ENCODE measurements at places on chromosomes 7 and 10.

- DNase-seq: no peak
Measured at GRCh38 chr10:107481881-107482280, 317.4 kb upstream of the SORCS1 start.

DNA sequence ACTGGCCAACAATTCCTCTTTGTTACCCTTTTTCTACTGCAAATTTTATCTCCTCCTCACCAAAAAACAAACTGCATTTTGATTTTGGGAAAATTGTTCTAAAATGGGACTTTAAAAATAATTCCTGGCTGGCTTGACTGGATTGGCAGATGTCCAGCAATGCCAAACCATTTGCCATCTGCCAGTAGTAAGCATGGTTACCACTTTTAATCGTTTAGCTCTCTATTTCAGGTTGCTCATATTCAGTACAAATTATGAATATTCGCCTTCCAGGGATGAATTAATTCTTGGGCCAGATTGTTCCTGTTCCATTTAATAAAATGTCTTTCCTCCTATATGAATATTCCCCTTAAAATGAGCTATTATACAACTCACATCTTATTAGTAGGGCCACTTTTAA is 35.7 kb downstream of the SMNDC1 start:
- DNase-seq: no peak

DNA sequence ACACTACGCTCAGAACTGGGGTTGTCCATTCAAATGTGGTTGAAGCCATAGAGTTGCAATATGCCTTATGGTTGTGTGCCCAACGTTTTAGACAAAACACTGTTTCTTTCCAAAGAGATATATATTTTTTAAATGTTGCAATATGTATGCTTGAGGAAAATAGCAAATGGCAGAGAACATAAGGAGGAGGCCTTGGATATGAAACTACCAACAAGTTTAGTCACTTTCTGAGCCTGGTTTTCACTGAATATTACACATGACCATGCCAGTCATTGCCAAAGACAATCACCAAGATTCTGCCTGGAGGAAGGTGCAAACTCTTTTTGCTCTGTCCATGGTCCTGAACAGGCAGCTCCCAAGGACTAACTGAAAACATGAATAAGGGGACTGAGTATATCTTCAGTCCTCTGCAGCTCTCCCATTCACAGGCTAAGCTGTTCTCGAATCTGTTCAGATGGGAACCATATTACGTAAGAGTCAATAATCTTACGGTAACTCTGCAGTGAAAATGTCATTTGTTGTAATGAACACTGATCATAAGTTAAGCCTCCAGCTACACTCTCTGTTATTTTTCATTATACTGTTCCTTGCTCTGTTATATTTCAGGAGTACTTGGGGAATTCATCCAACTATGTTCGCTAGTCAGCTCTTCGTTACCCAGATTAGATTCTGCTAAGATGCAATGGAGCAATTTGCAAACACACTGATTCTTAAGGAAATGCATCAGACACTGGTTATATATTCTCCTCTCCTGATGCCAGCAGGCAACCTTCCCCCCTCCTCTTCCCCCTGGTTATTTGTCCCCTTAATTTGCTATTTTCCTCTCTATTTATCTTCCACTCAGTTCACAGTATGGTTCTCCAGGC is 90.7 kb upstream of the C1QL3 start:
- DNase-seq: no peak

GRCh38 chr10:53064614-53065013 is 292.0 kb upstream of the MBL2 start:
- DNase-seq: no peak

- DNase-seq: no peak
Measured at GRCh38 chr10:86670290-86670811, 2.0 kb downstream of the LDB3 start.

DNA sequence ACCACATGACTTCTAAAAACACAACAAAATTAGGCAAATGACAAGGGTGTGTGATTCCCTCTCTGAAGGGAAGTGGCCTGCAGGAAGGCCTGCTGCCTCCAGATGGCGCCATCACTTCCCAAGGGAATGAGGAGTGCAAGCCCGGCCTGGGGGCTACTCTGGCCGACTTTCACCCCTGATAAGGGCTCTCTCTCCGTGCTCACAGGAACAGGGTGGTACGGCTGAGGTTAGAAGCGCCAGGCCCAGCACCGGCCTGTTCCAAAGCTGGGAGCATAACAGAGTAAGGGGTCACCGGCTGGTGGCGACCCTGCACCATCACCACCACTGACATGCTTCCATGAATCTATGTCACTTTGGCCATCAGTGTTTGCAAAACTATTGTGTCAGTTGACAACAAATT is 13.1 kb downstream of the RBP3 start:
- DNase-seq: no peak

GRCh38 chr10:62266611-62267010 is 2.0 kb downstream of the RTKN2 start:
- no peak for DNase-seq

DNA sequence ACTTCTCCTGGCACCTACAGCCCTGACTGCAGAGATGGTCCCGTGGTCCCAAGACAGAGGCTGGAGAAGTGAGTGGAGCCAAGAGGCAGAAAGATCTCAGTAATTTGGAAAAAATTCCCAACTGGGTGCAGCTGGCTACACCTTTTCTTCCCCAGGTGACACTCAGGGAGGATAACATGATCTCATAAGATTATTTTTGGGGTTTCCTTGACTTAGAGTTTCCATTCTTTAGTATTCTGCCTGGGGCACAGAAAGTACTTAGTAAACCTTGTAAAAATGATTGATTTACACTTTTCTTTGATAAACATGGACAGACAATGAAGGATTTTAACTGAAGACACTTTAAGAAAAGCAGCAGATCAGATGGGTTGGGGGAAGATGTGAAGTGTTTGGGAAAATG is 38.6 kb downstream of the HECW1 start:
- DNase-seq: no peak

- DNase-seq: no peak
Measured at GRCh38 chr7:119555788-119556187, 717.2 kb upstream of the KCND2 start.

DNA sequence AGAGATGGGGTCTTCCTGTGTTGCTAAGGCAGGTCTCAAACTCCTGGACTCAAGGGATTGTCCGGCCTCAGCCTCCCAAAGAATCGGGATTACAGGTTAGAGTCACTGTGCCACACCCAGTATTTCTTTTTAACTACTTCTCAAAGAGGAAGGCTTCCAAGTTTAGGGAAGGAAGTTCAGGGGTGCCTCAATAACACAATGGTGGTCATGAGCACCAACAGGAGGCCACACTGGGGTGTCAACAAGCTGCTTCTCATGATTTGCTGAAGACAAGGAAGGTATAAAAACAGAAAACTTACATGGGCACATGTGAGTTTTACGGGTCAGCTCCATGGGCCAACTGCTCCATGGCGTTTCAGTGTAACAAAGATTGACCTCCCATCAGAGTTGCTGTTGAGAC is 160.5 kb downstream of the TNS3 start:
- DNase-seq: no peak

DNA sequence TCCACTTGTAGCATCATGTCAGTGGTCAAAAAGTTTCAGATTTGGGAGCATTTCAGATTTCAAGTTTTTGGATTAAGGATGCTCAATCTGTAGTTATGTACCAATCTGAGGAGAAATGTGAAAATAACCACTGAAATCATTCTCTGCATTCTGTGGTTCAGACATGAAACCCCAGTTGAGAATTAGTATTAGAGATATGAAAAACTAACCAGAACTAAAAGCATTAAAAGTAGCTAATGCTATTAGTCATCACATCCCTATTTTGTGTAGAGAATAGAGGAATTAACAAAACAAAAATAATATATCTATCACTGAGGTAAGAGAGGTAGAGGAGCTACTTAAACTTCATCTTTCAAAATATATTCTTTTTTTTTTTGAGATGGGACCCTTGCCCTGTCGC is 28.0 kb downstream of the MICU1 start:
- DNase-seq: no peak

DNA sequence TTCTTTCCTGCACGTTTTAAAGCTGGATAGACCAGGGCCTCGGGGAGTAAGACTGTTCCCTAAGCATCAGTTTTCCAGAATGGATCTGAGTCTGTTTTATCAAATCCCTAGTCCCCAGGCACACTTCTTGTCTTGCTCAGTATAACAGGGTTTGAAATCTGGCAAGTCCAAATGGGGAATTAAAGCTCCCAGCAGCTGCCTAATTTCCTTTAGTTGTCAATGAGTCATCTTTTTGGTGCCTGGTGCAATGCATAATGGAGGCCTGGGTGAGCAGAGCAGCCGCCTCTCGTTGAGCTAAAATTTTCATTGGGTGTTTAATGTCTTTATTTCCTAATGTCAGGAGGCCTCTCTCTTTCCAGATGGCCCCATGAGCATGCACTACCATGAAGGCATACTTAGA is 87.9 kb downstream of the STRA8 start:
- no peak for DNase-seq

DNA sequence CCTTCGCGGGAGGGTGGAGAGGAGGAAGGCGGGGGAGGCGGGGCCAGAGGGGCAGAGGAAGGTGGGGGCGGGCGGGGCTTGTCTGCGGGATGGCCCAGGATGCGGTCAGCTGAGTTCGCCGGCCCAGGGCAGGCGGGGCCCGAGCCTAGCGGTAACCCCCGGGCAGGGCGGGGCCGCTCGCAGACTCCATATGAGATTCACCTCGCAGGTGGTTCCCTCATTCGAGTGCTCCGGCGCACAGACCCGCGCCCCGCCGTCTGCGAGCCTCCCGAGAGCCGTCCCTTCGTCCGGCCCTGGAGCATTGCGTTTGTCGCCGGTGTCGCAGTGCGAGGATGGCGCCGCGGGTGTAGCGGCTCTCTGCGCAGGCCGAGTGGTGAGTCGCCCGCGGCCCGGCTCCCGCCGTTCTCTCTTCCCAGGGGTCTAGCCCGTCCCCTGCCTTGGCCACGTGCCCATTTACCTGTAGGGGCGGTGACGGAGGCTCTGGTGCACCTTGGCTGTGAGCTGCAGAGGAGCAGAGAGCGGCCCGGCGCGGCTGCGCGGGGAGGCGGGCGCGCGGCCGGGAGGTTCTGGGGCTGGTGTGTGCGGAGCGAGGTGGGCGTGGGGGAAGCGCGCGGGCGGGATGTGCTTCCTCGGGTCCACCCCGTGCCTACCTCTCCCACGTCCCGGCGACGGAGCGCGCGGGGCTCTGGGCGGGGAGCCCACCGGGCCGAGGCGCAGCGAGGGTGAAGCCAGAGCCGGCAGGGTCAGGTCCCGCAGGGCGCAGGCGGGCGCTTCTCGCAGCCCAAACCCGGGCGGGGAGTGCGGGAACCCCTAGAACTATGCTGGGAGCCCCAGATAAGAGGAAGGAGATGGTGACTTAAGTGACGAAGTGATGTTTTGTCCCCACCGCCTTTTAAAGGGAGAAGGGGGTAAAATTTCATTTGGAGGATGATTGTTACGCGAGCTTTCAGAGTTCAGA is at the start of gene UPP1:
TSS of gene UPP1 (plus strand) at position 220 of the 958 bp plus-strand sequence. CDS start 5,519 bp downstream, outside the sequence.
- no peak for DNase-seq

GRCh38 chr10:519716-520401 is 169.6 kb downstream of the DIP2C start:
- DNase-seq: no peak

- DNase-seq: no peak
Measured at GRCh38 chr7:30505174-30505697, 607 bp upstream of the GGCT start.

DNA sequence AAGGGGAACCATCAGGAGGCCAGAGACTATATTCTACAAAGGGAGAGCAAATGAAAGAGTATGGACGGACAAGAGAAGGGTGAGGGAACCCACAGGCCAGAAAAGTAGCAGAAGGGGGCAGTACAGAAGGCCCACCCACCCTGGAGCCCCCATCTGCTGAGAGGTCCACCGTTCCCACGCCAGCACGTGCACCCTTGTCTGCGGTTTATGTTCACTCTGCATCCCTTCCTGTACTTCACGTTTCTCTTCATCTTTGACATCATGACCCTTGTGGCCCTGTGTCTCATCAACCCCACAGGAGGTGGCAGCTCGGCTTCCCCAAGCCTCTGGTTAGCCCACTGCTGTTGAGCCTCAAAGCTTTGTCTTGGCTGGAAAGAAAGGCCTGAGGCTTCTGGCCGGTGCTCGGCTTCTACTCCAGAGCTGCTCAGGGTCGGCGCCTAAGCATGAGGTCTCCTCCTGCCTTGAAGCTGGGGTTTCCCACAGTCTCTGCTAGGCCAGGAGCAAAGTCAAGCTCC is 138.0 kb downstream of the DLG5 start:
- no peak for DNase-seq

DNA sequence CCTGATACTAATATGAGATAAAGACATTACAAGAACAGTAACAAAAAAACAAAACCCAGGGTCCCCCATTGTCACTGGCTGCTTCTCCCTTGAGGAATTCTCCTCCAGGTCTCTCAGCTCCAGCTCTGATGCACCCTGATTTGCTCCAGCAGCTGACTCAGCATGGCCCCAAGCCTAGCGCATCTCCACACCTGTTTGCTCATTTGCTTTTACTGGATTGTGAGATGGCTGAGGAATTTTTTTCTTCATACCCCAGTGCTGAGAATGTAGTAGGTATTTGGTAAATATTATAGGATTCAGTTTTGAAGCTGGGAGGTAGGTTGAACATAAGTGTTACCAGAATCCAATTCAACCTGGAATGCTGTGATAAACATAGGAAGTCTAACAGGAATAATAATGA is 171.9 kb downstream of the PKD1L1 start:
- no peak for DNase-seq

DNA sequence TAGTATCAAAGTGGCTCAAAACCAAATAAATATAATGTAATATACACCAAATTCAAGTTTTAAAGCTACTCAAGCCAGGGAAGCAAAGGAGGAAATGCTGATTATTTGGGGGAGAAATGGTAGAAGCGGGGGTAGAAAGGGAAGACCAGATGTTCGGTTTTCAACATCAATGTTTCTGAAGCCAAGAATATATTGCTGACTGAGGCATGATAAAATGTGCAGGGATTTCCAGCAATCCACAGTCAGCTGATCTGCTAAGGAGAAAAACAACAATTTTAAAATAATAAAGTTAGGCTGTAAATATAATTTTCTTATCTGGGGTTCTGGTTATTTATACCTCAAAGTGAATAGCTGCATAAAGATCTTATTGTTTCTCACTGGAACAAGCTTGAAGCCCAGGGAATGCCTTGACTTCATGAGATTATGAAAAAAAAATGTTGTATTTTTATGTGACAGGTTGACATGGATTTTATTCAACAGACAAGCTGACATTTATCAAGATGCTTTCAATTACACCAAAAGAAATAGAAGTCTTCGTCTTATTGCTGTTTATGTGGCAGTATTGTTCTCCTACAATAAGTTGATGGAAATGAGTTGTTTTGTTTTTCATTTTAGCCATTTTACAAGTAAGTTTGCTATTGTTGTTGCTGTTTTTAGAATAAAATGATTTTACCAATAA is 28.6 kb upstream of the BMPER start:
- no peak for DNase-seq

DNA sequence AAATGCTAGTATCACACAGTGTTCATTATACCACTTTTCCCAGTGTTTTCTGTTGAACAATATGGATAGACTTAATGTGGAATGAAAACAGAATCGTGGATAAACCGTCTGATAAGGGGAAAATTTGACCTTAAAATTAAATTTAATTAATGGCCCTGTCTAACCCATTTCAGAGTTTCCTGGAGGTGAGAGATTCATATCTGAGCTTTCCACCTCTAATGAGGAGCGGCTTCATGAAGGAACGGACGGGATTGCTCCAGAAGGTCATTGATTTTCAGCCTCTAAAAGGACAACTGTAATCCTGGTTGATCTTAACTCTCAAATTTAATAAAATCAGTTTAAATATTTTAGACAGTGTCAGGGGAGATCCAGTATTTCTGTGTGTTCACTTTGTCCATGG is 874.9 kb downstream of the GRID1 start:
- no peak for DNase-seq

- no peak for DNase-seq
Measured at GRCh38 chr7:19376538-19376937, 231.3 kb upstream of the FERD3L start.
